ENCODE measurements at places on chromosomes 1 and 21.

DNA sequence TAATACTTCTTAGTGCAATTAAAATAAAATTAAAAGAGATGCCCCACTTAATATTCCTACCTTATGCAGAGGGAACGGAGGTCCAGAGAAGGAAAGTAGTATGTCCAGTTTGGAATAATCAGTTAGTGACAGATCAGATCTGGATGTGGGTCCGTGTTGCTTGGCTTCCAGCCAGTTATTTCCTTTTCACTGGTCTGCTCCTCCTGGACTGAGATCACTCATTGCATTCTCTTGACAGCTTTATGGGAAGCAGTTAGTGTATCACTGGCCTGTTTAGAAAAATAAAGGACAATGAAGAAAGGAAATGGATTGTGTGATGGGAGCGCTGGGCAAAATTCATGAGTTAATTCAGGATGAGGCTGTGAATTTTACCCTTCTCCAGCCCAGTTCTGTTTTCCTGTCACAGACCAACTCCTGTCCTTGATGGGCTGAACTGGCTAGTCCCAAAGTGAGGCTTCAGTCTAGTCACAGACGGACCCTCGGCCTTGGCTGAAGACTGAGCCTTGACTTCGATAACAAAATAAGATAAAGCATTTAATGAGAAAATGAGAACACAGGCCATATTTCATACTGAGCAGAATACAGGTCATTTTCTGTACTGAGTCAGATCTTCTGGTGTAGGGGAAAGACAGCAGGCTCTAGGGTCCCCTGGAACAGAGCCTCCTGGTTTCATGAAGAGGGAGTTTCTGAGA, 85.2 kb upstream of the TRABD2B start:
- no peak for DNase-seq

DNA sequence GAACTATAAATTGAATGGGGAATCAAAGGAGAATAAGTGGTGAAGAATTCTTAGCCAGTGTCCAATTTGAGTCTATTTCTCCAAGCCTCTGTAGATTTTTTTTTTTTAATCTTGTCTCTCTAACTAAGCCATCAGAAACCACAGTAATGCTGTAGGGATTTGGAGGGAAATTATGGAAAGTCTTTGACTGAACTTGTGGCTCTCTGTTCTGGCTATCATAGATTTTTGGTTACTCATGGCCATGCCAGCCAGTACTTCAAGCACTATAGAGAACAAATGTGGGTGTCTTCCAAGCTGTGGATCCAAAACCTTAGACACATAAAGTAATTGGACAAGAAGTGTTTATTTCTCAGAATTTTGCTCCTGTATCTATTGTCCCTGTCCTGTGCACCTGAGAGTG, 147.9 kb downstream of the LRRC40 start:
- DNase-seq = no peak

- no peak for DNase-seq
Observed at GRCh38 chr1:48556186-48556850, 84.3 kb upstream of the SPATA6 start.

- no peak for DNase-seq
Observed at GRCh38 chr1:183571678-183572268, 18.5 kb downstream of the NCF2 start.

Measured in NCI-H1105 (cell line).